ENCODE measurements at places on chromosomes 7 and 10.

DNA sequence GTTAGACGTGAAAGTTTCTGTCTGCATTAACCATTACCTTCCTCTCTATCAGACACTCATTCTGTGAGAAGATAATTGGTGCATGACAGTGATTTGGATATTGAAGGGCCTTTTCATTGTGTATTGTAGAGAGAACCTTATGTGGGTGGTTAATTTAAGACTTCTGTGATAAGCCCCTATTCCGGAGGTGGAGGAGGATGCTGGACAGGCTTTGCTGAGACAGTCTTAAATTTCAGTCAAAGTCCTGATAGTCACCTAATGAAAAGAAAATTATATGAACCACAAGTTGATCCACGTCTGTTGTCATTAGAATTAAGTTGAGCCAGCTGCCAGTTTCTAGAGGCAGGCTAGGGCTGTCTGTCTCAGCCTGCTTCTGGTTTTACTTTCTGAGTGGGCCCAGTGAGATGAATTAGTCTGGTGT lies 62.9 kb downstream of the CELF2 start:
- no peak for DNase-seq

- no peak for DNase-seq
These were observed 3.0 kb downstream of the FAM204A start for GRCh38 chr10:118339111-118339510.

GRCh38 chr10:29681676-29682448 lies 47.1 kb upstream of the SVIL start:
- peak; percentile 51 for DNase-seq

DNA sequence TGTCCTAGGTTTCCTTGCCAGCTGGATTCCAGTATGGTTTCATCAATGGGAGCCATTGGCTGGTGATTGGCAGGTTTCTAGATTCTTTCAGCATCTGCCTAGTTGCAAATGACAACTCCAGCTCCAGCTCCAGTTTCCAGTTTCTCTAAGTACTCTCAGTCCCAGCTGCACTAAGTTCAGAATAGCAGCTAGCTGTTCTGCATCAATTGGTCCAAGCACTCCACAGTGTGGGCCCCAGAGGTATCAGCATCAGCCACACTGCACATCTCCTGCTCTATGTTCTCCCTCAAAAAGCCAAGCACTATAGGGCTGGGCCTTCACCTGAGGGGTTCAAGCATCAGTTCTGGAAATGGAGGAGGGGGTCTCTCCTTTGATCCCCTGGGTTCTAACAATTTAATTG lies 143.4 kb downstream of the VPS50 start:
- DNase-seq, result no peak

DNA sequence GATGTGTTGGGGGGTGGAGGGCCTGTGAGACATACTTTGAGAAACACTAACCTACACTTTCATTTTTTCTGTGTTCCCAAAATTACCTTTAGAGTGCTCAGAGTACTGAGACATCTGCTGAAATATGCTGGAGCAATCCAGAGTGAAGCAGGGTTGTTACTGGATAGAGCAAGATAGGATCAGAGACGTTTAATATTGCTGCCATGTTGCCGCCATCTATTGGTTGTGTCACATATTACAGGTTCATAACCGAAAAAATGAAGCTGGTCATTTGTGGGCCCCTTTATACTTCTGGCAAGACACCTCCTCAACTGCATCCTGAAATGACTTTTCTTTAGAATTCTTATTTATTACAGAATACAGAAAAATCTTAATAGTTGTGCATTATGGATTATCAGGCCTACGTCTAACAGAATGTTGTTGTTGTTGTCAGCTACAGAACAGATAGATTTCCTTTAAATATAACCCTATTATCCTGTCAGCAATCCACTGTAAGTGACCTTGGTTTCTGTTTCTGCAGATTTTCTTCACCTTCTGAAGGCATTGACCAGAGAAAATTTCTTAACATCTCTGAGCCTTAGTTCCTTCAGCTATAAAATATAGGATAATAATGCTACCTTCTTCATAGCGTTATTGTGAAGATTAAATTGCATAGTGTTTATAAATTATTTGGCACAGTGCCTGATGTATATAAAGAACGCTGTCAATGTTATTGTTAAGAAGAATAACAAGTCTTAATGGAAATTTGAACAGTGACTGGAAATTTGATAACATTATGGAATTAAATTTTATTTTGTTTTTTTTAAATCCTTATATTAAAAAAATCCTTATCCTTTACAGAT lies 16.2 kb upstream of the DLD start:
- no peak for DNase-seq

GRCh38 chr10:43383204-43383971 lies 12.0 kb downstream of the FXYD4 start:
- DNase-seq, result no peak

- DNase-seq, result no peak
These were observed 31.9 kb upstream of the GUSB start for GRCh38 chr7:66013938-66014337.

- DNase-seq, result no peak
These were observed 191.3 kb upstream of the AGK start for GRCh38 chr7:141359740-141360415.

- DNase-seq, result no peak
These were observed 216.4 kb downstream of the CXCL12 start for GRCh38 chr10:44168478-44168877.

- no peak for DNase-seq
These were observed 27.7 kb downstream of the CUL1 start for GRCh38 chr7:148726385-148726784.

DNA sequence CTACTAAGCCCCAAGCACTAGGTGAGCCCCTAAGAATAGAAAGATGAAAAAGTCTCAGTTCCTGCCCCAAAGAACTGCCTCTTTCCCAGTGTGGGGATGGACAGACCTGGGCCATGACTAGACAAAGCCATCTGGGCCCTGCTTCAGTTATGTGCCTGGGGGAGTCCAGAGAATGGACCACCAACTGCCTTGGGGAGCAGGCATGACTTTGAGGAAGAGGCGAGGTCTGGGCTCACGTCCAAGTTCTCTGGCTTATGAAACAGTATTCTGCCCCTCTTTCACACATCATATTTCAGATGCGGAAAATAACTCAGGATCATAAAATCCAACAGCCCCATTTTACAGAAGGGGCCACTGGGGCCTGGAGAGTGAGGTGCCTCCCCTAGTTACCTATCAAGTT lies 80.3 kb downstream of the PLXNA4 start:
- no peak for DNase-seq

DNA sequence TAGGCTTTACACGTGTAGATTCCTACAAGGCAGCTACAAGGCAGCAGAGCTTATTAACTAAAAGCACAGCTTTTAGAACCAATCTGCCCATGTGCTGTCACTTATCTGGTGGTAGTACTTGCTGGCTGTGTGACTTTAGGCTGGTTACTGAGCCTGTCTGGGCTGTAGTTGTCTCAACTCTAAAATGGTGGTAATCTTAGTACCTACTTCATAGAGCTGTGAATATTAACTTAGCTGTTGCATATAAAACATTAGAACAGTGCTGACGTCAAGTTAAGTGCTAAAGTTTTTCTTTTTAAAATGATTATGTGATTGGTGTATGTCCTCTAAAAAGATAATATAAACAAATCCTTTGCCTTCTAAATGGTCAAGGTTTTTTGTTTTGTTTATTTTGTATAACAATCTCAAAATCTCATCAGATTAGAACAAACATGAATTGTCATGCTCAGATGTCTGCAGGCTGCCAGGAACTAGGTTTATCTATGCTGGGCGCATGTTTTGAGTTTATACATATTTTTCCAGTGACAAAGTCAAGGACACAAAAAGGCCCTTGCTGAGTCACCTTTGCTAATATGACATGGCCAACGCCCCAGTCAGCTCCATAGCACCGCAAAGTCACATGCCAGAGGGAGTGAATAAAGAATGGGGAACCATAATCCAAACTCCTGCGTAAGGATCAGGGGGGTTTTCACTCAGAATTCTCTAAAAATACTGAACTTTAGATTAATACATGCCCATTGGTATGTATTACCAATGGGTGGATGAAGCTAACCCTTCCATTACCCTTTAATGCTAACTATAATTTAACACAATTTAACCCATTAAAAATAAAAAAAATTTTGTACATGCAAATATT lies 39.8 kb upstream of the ARL4A start:
- DNase-seq, result no peak

DNA sequence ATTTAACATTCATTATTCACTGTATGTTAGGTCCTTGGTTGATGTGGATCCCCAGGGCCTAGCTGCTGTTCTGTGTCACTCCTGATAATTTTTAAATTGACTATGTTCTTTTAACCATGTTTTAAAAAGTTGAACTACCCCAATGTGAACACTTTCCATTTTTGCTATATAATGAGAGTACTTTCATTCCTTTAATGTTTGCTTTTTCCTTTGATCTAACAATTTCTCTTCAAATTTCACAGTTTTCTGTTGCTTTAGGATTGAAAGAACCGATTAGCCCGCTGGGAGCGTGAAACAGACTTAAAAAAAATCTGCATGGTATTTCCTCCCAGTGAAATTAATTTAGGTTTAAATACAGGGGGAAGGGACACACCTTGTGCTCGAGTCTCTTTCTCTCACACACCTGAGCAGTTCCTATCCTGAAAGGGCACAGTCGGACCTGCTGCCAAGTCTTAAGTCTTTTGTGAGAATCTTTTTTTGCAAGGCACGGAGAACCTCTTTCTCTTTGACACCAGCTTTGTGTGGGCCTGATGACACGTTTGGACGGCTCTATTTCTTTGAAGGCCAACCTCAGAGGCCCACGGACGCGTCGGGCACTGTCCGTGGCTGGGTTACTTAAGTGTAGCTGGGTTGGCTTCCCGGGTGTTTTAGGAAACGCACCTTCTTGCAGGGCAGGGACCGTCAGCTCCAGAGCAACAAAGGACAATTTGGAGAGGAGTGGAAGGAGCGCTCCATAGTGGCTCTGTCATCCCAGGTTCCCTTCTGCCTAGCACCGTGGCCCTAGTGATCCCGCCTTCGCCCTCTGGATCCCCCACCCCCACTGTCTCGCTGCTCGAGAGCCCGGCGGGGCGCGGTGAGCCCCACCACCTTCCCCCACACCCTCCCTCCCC lies 1.0 kb upstream of the CHN2 start:
- DNase-seq, result no peak

GRCh38 chr10:15516256-15517085 lies 145.4 kb upstream of the FAM171A1 start:
- no peak for DNase-seq

DNA sequence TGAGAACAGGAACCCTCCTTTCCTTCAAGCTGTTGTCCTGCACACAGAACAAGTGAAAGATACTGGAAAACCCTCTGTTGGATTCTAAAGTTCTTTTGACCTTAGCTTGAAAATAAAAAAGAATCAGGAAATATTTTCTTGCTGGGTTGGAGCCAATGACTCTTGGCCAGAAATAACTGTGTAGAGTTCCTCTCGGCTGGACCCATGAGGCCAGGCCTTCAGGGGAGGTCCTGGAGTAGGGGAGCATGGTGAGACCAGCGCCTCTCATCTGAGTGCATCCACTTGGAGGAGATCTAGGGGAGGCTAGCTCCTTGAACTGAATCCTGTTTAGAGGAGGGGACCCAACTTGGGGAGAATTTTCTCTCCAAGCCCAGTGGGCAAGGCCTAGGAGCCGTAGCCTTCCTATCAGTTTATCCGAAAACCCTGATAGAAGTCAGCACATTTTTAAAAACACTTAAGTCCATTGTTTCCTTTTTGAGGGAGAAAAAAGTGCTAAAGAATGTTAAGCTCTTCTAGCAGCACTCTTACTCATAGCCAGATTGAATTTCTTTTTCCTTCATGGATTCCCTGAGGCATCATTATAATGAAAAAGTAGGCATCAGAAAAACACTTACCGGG lies 635.7 kb upstream of the ANKRD30A start:
- DNase-seq, result no peak

DNA sequence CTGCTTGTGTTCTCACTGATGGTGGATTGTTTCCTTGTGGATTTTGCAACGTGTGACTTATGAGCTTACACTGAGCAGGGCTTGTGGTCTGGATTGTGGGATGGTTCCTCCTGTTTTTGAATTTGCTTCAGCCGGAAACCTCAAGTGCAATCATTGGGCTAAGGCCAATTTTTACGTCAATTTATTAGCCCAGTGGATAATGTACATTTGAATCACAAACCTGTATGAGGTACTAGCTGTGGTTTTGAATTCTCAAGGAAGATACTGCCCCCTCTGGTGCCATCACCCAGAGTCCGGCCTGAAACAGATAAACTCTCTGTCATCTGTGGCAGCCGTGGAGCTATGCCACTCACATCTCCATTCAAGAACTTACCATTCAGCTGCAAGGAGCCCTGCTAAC lies 7.3 kb upstream of the ZNF777 start:
- DNase-seq, result no peak

GRCh38 chr7:50792342-50793119 lies 9.8 kb upstream of the GRB10 start:
- DNase-seq, result no peak

- DNase-seq, result no peak
These were observed 112.0 kb downstream of the NT5C2 start for GRCh38 chr10:103080891-103081581.

GRCh38 chr10:25813511-25813910 lies 120.5 kb upstream of the MYO3A start:
- no peak for DNase-seq

GRCh38 chr10:22551681-22552365 lies 162.6 kb downstream of the PIP4K2A start:
- no peak for DNase-seq

GRCh38 chr7:30656006-30656957 lies 26.0 kb downstream of the CRHR2 start:
- DNase-seq, result no peak

GRCh38 chr7:30502470-30503251 lies 2.0 kb downstream of the GGCT start:
- no peak for DNase-seq

- no peak for DNase-seq
These were observed 116.0 kb downstream of the EGFR start for GRCh38 chr7:55134786-55135185.

DNA sequence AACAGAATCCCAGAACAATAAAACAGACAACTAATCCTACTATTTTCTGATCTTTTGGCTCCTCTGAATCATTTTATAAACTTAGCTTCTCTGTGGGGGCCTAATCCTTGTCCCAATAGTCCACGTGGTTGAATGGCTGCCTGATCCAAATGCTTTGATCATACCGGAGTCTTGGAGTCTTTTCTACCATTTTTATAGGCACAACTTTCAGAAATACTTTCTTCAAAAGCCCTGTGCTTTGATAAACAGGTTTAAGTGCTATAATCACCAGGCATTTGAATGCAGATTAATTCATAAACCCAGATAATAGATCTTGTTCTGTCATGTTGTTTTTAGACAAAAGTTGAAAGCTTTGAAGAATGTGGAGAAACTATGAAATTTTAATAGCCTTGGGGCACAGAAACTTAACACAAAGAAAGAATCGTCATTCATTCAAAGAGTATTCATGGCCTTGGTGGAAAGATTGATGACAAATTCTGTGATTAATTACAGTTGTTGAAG lies 163.7 kb downstream of the AHR start:
- DNase-seq, result no peak

- DNase-seq, result no peak
These were observed 554.9 kb downstream of the KCNMA1 start for GRCh38 chr10:77082601-77083252.

All from T-cell (primary cell).